Left ventricle myocardium inferior (tissue), 1 donor: ENCODE measurements at places on chromosomes 6 and 20. TPM values are rescaled to one million over a fixed set of nuclear protein-coding genes. Genes with fewer than 3 reads are reported as not detected.

- DNase-seq, result no peak
- peaks cover 24% of the 10 kb centered on the region for H3K4me1 ChIP-seq
- H3K36me3 ChIP-seq, result no peaks in the 10 kb centered on the region
- H3K27me3 ChIP-seq, result no peaks in the 10 kb centered on the region
Measured at GRCh38 chr6:16002332-16003196, 126.3 kb upstream of the MYLIP start.

GRCh38 chr6:52617087-52617486 is 40.2 kb upstream of the TRAM2 start:
- no peaks in the 10 kb centered on the region for H3K4me1 ChIP-seq
- no peak overlapping the region for H3K4me3 ChIP-seq
- no peaks in the 10 kb centered on the region for H3K27me3 ChIP-seq
- no peak for DNase-seq
- no peaks in the 10 kb centered on the region for H3K36me3 ChIP-seq

- DNase-seq, result peak; percentile 86
- H3K36me3 ChIP-seq, result peaks cover 15% of the 10 kb centered on the region
- no peaks in the 10 kb centered on the region for H3K27me3 ChIP-seq
- H3K4me1 ChIP-seq, result peaks cover 46% of the 10 kb centered on the region
- peak overlapping the region; percentile 88 for H3K4me3 ChIP-seq
Measured at GRCh38 chr20:17680836-17681725, 961 bp downstream of the RRBP1 start.

DNA sequence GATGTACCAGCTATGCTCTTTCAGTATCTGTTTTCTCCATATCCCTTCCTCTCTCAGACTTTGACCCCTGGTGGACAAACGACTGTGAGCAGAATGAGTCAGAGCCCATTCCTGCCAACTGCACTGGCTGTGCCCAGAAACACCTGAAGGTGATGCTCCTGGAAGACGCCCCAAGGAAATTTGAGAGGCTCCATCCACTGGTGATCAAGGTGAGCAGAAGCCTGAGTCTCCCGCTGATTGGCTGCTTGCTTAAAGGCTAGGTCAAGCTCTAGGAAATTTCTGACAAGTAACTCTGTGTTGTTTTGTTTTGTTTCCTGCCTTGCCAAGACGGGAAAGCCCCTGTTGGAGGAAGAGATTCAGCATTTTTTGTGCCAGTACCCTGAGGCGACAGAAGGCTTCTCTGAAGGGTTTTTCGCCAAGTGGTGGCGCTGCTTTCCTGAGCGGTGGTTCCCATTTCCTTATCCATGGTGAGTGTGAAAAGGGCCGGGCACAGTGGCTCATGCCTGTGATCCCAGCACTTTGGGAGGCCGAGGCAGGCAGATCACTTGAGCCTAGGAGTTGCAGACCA is 28.6 kb downstream of the C6orf89 start:
- DNase-seq, result no peak
- H3K4me1 ChIP-seq, result peaks cover 58% of the 10 kb centered on the region
- H3K36me3 ChIP-seq, result peaks cover 60% of the 10 kb centered on the region

DNA sequence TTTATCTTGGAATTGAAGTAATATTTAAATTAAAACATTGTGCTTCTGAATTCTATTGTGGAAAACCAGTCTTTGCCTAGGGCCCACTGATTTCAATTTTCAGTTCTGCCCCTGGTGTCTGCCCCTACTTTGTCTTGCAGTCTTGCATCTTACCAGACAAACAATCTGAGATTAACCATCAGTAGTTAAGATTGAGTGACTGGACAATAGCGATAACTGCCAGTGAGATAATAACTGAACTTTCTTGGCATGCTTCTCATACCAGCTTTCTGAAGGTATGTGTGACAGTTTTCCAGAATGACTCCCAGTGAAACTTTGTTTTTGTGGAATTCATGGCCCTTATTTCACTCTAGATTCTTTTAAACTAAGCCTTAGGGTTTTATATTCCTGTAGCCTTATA is 53.5 kb downstream of the KCNQ5 start:
- H3K36me3 ChIP-seq, result no peaks in the 10 kb centered on the region
- H3K27me3 ChIP-seq, result no peaks in the 10 kb centered on the region
- H3K4me1 ChIP-seq, result no peaks in the 10 kb centered on the region
- no peak overlapping the region for H3K27ac ChIP-seq
- no peak for DNase-seq
- H3K4me3 ChIP-seq, result no peak overlapping the region

- H3K36me3 ChIP-seq, result no peaks in the 10 kb centered on the region
- H3K27ac ChIP-seq, result no peak overlapping the region
- H3K4me1 ChIP-seq, result no peaks in the 10 kb centered on the region
- no peaks in the 10 kb centered on the region for H3K27me3 ChIP-seq
Measured at GRCh38 chr6:18680842-18681241, 293.7 kb downstream of the RNF144B start.

DNA sequence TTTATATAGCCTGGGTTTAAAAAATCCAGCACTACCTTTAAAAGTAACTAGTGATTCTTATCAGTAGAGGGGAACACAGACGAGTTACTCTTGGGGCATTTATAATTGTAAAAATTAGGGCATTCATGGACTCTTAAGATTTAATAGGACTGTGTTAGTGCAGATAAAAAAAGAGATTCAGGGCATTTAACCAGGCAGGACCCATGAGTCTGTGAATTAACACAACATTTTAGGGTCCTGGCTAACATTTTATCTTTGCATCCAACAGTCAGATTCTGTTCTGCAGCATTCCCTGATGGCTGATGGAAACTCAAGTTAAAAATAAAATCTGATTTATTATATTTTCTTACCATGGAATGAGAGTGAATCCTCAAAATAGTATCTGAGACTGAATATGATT is 774.3 kb downstream of the PHF3 start:
- no peaks in the 10 kb centered on the region for H3K4me1 ChIP-seq
- H3K4me3 ChIP-seq, result no peak overlapping the region
- no peak for DNase-seq
- no peaks in the 10 kb centered on the region for H3K27me3 ChIP-seq
- H3K36me3 ChIP-seq, result no peaks in the 10 kb centered on the region

DNA sequence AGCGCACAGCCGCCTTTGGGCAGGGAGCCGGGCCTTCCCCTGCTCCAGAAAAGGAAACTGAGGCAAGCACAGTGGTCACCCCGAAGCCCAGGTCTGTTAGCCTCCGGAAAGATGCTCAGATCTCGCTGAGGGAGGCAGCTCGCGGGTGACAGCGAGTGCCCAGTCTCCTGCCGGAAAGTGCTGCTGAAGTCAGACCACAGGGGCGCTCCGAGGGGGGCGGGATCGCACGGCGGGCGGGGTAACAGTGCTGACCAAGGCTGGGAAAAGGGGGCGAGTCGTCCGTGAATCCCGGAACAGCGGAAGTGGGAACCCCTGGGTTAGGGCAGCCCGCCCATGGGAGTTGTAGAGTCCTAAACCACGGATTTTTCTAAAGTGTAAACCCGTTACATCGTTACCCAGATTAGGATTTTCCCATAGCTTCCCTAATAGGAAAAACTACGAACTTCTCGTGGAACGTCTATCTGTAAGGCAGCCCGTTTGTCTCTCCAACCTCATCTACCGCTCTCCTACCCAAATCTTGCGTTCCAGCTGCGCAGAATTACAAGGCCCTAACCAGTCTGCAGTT is 504 bp downstream of the VPS16 start:
- H3K4me1 ChIP-seq, result peaks cover 29% of the 10 kb centered on the region
- H3K27ac ChIP-seq, result peak overlapping the region; percentile 95
- peak overlapping the region; percentile 95 for H3K4me3 ChIP-seq
- H3K36me3 ChIP-seq, result no peaks in the 10 kb centered on the region
- DNase-seq, result peak; percentile 61

DNA sequence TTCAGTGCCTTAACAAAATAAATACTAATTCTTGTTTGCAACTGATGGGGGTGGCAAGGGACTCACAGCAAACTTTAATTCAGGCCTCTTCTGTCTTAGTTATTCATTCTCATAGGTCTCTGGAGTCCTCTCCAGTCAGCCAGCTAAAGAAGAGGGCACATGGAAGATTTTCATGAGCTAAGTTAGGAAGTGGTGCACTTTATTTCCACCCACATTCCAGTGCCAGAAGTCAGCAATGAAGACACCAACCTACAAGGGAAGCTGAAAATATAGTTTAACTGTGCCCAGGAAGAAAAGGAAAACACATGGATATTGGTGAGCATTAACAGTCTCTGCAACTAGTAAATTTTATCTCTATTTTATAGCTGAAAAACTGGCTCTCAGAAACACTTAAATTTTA is 16.7 kb upstream of the IRAK1BP1 start:
- peaks cover 6% of the 10 kb centered on the region for H3K36me3 ChIP-seq
- no peak overlapping the region for H3K27ac ChIP-seq
- no peaks in the 10 kb centered on the region for H3K27me3 ChIP-seq
- no peaks in the 10 kb centered on the region for H3K4me1 ChIP-seq
- no peak overlapping the region for H3K4me3 ChIP-seq

DNA sequence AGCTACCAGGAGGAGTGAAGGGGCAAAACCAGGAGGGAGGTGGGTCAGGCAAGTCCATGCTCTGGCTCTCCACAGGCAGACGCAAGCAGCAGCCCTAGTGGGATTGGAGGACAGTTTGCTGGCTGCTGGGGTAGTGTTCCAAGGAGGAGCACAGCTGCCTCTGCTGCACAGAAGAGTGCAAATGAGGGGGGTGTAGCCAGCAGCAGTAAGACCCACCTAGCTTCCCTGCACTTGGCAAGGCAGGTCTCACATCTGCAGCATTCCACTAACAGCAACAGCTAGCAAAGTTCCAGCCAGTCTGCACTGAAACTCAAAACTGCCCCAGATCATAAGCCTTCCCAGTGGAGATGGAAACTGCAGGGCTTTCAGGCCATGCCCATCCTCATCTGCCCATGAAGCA is 405.0 kb downstream of the UTRN start:
- H3K4me1 ChIP-seq, result peaks cover 20% of the 10 kb centered on the region
- no peak for DNase-seq
- H3K27ac ChIP-seq, result no peak overlapping the region
- no peaks in the 10 kb centered on the region for H3K27me3 ChIP-seq
- peaks cover 15% of the 10 kb centered on the region for H3K36me3 ChIP-seq

- H3K4me3 ChIP-seq, result no peak overlapping the region
- no peak overlapping the region for H3K27ac ChIP-seq
- H3K36me3 ChIP-seq, result no peaks in the 10 kb centered on the region
- no peaks in the 10 kb centered on the region for H3K27me3 ChIP-seq
- peaks cover 22% of the 10 kb centered on the region for H3K4me1 ChIP-seq
- DNase-seq, result no peak
Measured at GRCh38 chr6:32885698-32886286, 31.8 kb downstream of the PSMB9 start.

GRCh38 chr20:37749620-37750403 is 56.0 kb downstream of the CTNNBL1 start:
- no peak for DNase-seq
- H3K4me1 ChIP-seq, result peaks cover 19% of the 10 kb centered on the region
- H3K27ac ChIP-seq, result no peak overlapping the region
- peaks cover 43% of the 10 kb centered on the region for H3K36me3 ChIP-seq

DNA sequence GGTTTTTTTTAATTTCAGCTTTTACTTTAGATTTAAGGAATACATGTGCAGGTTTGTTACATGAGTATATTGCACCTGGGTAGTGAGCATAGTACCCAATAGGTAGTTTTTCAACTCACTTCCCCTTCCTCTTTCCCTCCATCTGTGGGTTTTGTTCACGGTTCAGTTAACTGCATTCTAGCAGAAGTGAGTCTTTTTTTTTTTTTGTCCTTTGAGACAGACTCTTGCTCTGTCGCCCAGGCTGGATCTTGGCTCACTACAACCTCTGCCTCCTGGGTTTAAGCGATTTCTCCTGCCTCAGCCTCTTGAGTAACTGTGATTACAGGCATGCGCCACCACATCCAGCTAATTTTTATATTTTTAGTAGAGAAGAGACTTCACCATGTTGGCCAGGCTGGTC is 8.7 kb downstream of the UBR2 start:
- H3K4me1 ChIP-seq, result peaks cover 73% of the 10 kb centered on the region
- no peaks in the 10 kb centered on the region for H3K27me3 ChIP-seq
- DNase-seq, result no peak
- H3K27ac ChIP-seq, result no peak overlapping the region
- no peak overlapping the region for H3K4me3 ChIP-seq

GRCh38 chr6:122553697-122554096 is 56.5 kb upstream of the PKIB start:
- H3K36me3 ChIP-seq, result no peaks in the 10 kb centered on the region
- no peak for DNase-seq
- H3K4me1 ChIP-seq, result no peaks in the 10 kb centered on the region
- H3K27ac ChIP-seq, result no peak overlapping the region
- no peak overlapping the region for H3K4me3 ChIP-seq

DNA sequence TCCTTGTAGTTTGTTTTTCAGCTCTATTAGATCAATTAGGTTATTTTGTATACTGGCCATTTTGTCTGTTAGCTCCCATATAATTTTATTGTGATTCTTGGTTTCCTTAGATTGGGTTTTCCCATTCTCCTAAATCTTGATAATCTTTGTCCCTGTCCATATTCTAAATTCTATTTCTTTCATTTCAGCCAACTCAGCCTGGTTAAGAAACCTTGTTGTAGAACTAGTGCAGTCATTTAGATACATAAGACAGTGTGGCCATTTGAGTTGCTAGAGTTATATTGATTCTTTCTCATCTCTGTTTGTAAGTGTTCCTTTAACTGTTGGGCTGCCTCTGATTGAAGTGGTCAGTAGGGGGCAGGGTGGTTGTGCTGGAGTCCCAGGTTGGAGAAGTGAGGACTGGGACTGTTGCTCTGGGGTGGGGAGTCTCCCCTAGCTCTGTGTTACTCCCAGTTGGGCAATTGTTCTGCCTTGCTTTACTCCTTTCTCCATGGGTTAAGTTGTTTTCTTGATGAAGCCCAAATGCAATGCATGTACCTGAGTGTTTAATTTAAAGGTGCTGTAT is 98.8 kb upstream of the NRN1 start:
- no peak overlapping the region for H3K4me3 ChIP-seq
- peaks cover 5% of the 10 kb centered on the region for H3K27me3 ChIP-seq
- H3K27ac ChIP-seq, result no peak overlapping the region
- H3K36me3 ChIP-seq, result no peaks in the 10 kb centered on the region
- no peak for DNase-seq

DNA sequence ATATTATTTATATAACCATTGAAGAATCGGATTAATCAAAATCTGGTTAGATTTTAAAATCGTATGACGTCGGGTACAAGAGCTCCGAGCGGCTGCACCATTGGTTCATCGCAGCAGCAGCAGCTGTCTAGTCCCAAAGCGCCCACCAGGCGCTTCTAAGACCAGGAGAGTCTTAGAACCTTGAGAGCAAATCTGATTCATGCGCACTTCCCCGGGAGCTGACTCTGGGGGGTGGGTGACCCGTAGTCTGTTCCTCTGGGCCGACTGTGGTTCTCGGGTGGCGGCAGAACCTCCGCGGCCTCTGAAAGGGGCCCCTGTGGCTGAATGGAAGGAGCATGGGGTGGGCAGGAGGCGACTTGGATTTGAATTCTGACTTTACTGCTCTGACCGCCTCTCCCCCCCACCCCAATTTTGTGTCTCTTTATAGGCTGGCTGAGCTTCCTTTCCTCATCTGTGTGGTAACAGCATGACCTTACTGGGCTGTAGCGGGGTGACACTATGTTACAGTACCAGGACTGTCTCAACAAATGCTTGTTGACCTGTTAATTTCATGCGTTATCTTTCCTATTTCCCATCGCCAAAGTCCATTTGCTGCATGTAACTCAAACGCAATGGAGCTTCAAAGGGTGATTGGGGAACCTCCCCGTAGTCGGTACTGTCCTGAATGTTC is 119.7 kb downstream of the RTN4IP1 start:
- no peak for DNase-seq
- peaks cover 85% of the 10 kb centered on the region for H3K27me3 ChIP-seq
- H3K36me3 ChIP-seq, result no peaks in the 10 kb centered on the region
- no peak overlapping the region for H3K27ac ChIP-seq
- peaks cover 43% of the 10 kb centered on the region for H3K4me1 ChIP-seq
- peak overlapping the region; percentile 73 for H3K4me3 ChIP-seq

The HLA-DMB gene
- total RNA-seq, result 9.1 TPM

The TMC2 gene
- total RNA-seq, result not detected

The TSPO2 gene
- not detected for total RNA-seq

The SLC17A3 gene
- not detected for total RNA-seq

The CCN5 gene
- total RNA-seq, result 37.0 TPM

The MYB gene
- 0.08 TPM for total RNA-seq

The ABCC10 gene
- 11.7 TPM for total RNA-seq

The CLPSL1 gene
- total RNA-seq, result not detected

The RAB22A gene
- 6.6 TPM for total RNA-seq
